Activated naive CD4-positive, alpha-beta T cell treated with anti-CD3 and anti-CD28 coated beads, Interleukin-2, amount 10 ng/mL, durations not matched to agents 7 days and 5 days (primary cell): ENCODE measurements at places on chromosomes 5 and 9.

DNA sequence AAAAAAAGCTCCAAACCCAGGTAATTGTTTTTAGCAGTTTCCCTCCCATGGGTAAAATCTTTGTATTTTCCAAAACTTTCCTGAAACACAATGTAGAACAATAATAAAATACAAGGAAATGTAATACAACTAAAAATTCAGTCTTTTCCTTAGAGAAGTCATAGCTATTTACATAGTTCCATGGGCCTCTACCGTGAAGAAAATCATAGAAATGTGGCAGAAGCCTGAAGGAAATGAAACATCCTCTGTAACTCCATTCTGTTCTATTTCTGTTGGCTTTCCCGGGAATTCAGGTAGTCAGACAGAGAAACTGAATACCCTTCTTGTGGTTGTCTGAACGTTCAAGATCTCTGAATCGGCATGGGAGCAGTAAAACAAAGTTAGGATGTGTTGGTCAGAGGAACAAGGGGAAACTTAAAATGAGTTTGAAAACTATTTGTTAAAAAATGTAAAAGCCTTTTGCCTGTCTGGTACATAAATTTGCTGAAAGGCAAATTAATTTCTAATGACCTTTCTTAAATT lies 202.4 kb upstream of the ZNF608 start:
- no peak for DNase-seq

GRCh38 chr5:68187268-68188055 lies 28.1 kb upstream of the PIK3R1 start:
- DNase-seq = no peak

DNA sequence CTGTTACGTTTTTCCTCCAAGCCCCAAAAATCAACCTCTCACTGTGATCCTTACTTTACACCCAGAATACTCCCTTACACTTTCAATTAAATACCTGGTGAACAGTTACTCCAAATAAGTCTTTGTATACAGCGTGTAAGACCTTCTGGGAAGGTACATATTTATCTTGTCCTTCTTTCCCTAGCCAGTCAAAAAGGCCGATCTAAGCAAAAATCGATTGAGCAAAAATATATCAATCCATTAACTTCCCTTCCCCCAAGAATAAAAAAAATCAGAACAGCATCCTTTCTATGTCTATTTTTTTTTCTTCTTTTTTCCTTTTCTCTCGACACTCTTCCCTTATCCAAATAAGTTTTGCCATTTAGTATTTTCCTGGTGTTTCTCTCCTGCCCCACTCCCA lies 71.3 kb downstream of the ABHD17B start:
- DNase-seq = no peak

- DNase-seq = no peak
These were observed 145.1 kb upstream of the IRX2 start for GRCh38 chr5:2896371-2897275.

- DNase-seq = peak; percentile 83
These were observed 2.9 kb upstream of the IL17B start for GRCh38 chr5:149381986-149382338.

DNA sequence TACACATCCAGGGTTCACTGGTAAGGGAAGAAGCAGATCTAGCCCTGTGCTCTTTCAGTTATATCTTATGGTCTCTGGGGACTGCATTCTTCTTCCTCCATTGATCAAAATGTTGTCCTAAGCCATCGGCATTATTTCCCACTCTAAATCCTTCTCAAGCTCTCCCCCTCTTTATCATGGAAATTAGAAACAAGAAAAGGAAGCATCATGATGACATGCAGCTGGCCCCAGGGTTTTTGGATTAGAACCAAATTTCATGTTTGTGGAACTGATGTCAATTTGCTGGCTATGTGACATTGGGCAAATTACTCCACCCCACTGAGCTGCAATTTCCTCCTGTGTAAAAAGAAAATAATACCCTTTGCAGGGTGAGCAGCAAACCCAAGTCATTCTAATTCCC lies 39.5 kb downstream of the MFAP3 start:
- DNase-seq = no peak
